Activated CD4-positive, alpha-beta T cell treated with anti-CD3 and anti-CD28 coated beads for 48 hours (primary cell): ENCODE measurements at places on chromosomes 7 and 10.

DNA sequence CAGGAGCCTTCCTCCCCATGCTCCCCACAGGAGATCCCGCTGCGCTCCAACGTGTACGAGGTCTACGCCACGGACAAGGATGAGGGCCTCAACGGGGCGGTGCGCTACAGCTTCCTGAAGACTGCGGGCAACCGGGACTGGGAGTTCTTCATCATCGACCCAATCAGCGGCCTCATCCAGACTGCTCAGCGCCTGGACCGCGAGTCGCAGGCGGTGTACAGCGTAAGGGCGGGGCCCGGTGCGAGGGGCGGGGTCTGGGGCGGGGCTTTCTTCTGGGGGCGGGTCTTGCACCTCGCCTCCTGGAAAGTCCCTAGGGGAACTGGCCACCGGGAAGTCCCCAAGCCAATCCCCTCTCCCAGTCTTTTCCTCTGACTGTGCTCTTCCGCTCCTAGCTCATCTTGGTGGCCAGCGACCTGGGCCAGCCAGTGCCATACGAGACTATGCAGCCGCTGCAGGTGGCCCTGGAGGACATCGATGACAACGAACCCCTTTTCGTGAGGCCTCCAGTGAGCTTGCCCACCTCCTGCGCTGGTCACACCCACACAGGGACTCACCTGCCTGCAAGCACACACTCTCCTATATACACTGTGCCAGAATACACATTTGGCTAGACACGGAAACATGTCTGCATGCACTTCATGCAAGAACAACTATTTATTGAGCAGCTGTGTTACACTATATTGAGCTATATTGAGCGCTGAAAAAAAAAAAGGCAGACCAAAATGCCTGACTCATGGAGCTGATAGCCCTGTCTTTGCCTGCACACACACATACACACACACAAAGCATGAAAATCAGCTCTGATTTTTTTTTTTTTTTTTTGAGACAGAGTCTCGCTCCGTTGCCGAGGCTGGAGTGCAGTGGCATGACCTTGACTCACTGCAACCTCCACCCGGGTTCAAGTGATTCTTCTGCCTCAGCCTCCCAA lies 32.7 kb upstream of the VSIR start:
- DNase-seq: no peak

- DNase-seq: peak; percentile 10
These were observed 22.3 kb downstream of the BTBD16 start for GRCh38 chr10:122293156-122293960.

- DNase-seq: no peak
These were observed 199.6 kb upstream of the CELF2 start for GRCh38 chr10:10818082-10818481.

DNA sequence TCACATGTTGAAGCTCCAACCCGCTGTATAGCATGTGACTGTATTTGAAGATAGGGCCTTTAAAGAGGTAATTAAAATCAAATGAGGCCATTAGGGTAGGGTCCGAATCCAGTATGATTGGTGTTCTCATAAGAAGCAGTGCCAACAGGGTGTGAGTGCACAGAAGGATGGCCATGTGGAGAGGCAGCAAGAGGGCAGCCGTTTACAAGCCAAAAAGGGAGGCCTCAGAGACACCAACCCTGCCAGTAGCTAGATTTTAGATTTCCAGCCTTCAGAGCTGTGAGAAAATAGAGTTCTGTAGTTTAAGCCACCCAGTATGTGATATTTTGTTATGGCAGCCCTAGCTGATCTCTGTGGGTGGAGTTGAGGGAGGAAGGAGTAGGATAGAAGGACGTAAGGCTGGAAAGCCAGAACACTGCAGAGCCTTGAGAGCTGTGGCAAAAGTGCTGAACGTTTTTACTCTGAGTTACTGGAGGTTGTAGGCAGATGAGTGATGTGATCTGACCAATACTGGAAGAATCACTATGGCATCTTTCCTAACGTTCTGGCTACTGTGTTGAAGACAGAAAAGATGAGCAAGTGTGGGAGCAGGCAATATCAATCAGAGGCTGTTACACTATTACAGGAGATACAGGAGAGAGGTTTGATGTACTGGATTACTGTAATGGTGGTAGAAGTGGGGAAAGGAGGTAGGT lies 334.9 kb downstream of the ELMO1 start:
- no peak for DNase-seq

DNA sequence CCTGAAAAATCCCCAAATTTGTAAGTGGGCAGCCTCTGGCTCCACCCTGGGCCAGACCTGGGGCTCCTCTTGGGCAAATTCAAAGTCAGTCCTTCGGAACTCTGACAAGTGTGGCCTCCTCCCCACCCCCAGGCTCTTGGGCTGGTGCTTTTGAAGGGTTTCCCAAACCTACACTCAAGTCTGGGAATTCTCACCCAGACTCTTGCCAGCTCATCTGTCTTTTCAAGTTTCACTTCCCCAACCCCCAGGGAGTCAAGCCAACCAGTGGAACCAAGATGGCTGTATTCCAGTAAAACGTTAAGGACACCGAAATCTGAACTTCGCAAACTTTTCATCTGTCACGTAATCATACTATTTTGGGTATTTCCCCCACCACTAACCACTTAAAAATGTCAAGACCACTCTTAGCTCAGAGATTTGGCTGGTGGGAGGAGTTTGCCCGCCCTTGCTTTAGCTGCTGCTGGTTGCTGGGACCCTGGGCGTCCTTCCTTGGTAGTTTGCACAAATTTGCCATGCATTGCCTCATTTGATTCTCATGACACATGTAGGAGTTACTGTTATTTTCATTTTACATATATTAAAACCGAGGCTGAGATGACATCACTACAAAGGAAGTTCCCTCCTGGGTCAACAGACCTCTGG lies 1.7 kb upstream of the MYO1G start:
- peak; percentile 91 for DNase-seq

DNA sequence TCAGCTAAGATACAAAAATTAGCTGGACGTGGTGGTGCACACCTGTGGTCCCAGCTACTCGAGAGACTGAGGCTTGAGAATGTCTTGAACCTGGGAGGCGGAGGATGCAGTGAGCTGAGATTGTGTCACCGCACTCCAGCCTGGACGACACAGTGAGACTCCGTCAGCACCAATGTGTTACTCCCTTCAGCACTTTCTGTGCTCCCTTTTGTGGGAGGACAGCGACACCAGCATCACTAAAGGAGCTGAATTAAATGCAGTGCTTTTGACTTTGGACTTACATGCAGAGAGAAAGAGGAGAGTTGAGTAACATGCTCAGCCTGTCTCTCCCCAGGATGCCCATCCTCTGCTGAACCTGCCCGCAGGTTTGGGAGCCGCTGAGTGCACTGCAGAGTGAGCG lies 92.2 kb upstream of the RHEB start:
- no peak for DNase-seq

GRCh38 chr7:23277359-23277989 lies 21.7 kb upstream of the MALSU1 start:
- DNase-seq: peak; percentile 29

DNA sequence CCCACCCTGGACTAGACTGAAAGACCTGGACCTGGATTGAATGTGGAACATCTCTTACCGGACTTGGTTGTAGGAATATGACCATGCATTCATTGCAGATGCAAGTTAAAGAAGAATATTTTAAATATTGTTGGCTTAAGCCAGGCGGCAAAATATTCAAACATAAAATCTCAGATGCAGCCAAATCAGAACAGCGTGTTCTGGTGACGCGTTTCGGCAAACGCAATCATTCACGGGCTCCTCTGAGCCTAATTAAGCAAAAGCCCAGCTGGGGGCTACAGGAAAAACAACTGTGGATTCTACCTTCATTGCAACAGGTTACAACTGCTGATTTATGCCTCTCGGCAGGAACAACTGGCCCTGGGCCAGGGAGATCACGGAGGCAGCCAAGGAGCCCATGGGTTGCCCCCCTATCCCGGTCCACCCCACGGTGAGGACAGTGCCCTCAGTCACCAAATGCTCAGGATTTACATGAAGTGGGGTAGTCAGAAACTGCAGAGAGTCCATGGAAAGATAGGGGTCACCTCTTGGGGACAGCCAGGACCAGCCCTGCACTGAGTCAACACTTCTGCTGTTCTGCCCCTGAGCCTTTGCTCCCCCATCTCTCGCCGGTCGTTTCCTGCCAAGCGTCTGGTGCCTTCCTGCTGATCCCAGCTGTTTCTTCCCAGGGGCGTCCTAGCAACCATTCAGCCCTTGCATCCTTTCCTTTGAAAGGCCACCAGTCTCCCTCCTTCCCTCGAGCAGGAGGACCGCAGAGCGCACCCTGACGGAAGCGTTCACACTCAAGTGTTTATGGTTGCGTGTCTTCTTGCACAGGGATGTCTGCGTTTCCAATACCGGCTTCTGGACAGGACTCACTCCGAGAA lies 64.4 kb upstream of the SFMBT2 start:
- no peak for DNase-seq

DNA sequence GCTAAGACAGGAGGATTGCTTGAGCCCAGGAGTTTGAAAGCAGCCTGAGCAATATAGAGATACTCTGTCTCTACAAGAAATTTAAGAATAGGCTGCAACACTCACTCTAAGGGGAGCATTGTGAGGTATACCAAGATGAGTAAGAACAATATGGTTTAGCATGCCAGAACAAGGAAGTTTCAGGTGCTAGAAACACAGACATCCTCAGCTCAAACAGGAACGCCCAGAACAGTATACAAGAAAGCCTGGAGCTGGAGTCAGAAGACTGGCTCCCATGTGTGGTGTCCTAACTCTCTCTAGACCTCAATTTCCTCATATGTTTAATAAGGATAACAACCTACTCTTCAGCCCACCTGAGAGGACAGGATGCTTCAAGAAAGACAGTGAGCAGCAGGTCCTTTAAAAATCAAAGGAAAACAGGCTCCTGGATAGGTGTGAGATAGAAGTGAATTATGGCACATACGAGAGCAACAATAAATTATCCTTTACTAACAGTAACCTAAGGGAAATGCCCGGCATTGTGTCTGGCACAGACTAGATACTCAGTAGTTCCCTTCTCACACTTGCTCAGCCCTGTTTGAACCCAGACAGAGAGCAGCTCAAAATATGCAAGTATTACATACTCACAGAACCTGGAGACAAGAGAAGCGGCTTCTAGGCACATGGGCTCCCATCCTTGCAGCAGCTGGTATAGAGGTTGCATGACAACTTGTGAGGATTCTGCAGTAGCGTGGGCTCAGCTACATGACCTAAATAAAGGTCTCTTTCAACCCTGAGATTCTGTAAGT lies 45.4 kb downstream of the KAT6B start:
- peak; percentile 19 for DNase-seq

DNA sequence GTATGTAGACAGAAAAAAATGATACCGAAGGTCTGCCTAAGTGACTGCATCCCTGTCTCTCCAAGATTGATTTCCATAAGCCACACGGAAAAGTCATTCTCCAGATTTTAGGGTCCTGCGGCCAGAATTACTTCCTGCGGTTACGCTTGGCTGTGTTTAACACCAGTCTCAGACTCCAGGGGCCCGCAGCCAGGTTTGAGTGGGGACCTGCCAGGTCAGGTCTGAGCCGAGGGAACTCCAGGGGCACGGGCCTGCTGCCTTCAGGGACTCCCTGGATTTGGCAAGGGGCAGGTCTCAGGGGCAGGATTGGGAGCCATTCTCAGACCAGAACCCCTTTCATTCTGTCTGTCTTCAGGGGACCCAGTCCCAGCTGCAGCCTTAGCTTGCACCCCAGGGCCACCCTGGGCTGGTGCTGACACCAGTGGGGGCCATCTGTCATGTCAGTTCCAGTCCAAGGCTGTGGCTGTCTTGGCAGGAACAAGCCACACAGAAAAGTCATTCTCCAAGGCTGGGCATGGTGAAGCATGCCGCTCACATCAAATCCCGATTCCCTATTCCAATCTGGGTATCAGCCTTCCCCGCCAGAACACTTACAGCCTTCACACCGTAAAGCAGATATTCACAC lies 39.0 kb downstream of the TMEM120A start:
- no peak for DNase-seq

DNA sequence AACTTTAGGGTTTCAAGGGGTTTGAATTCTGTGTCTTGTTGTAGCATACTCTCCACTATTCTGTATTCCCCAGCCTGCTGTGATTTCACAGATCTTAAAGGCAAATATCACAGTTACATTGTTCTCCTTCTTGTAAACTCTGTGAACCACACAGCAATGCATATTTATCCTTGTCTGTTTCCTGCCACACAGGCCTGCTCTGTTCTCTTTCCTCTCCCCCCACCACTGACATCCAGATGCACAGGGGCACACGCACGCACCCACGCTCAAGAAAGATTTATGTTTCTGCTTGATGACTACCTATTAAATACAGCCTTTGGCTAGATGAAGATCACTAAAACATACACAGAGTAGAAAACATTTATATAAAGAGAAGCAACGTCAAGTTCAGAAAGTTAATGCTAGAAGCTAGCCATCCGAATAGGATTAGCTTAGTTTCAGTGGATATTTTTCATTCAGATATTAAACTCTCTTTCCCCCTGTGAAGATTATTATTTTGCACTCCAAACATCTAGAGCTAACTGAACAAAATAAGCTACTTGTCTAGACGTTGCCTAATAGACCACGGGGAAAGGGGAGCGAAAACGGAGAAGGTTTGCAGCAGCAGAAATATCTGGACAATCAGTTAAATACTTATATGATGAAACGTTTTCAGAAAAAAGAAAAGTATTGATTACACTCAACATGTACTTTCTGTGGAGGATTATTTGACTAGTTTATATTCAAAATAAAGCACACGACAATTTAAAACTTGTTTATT lies 193.1 kb upstream of the SEMA3C start:
- DNase-seq: no peak

GRCh38 chr10:93080350-93081046 lies 6.8 kb downstream of the CYP26A1 start:
- DNase-seq: peak; percentile 63

- no peak for DNase-seq
These were observed 138.1 kb downstream of the LRMDA start for GRCh38 chr10:75569506-75569905.

- DNase-seq: peak; percentile 61
These were observed 26.3 kb downstream of the SAMD8 start for GRCh38 chr10:75137533-75138438.

DNA sequence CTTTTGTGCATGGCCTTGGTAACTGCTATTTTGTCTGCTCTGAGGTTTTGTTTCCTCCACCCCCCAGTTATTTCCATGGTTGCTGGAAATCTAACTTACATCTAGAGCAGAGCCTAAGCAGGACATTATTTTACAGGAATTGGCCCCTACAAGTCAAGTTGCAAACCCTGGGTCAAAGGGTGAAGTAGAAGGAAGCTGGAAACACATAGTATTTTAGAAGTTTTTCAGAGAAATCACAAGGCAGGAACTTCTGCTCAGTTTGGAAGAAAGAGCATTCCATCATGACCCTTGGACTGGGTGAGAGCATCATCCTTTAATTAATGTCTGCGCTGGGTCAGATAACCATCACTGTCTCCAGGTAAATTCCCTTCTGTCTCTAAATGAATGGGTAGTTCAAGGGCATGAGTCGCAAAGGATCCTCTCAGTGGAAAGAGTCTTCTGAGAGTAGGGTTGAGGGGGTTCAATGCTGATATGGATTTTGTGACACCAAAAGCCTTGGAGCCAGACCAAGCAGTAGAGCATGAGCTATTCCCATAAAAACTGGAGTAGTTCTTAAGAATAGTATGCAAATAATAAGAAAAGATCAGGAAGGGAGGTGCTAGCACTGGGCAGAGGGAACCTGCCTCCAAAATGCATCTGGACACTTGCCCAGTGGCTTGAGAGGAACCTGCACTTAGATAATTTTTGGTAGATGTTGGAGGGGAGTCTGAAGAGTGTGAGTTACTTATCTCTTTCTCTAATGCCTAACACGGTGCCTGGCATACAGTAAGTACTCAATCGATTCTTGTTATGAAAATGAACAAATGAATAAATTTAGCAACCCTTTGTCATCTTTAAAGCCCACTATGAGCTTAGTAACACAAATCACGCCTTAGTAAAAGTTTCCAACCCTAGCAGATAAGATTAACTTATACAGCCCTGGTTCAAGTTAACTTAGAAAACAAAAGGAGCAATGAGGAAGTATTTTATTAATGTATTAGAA lies 160.6 kb upstream of the ADO start:
- DNase-seq: no peak
